ENCODE measurements at places on chromosomes 7 and 10.

- no peak for DNase-seq
Measured at GRCh38 chr7:76292213-76292573, 10.3 kb upstream of the HSPB1 start.

- no peak for DNase-seq
Measured at GRCh38 chr7:148049068-148049467, 541.5 kb upstream of the C7orf33 start.

DNA sequence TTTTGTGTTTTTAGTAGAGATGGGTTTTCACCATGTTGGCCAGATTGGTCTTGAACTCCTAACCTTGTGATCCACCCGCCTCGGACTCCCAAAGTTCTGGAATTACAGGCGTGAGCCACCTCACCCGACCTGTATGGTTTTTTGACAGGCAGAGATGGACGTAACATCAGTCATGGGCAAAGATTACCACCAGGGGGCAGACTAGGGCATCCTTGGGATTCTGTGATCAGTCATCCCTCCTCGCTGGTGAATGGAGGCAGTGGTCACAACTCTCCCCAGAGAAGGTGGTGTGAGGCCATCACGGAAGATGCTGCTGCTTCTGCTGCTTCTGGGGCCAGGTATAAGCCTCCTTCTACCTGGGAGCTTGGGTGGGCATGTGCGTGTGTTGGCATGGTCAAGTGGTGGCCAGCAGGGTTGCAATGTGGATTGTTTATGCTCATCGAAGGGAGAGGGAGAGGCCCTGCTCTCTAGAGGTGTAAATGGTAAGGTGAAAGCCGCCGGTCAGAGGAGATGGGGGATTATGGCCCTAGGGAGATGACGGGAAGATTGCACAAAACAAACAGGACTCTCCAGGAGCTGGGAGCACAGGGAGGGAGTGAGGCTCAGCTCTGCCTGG, 122.7 kb upstream of the PRSS1 start:
- peak; percentile 64 for DNase-seq

DNA sequence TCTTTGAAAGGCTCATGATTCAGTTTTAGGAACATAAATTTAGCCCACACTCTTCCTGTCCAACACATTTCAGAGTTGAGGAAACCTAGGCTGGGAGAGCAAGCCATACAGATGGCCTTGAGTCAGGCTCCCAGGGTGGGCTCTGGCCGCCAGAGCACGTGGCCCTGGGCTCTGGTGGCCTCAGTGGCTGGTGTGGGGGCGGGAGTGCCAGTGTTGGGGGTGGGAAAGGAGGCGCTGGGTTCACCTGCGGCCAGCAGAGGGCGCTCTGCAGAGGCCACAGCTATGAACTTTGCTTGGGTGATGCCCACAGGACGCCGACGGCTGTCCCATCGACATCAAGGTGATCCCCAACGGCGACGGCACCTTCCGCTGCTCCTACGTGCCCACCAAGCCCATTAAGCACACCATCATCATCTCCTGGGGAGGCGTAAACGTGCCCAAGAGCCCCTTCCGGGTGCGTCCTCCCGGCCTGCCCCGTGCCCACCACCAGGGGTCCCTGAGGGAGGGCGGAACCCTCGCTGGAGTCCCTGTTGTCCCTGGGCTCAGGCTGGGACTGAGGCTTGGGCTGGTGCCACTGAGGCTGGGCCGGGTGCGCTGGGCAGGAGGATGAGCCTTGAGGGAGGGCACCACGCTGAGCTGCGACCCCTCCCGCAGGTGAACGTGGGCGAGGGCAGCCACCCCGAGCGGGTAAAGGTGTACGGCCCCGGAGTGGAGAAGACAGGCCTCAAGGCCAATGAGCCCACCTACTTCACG, 11.9 kb downstream of the FLNC start:
- DNase-seq = peak; percentile 62

DNA sequence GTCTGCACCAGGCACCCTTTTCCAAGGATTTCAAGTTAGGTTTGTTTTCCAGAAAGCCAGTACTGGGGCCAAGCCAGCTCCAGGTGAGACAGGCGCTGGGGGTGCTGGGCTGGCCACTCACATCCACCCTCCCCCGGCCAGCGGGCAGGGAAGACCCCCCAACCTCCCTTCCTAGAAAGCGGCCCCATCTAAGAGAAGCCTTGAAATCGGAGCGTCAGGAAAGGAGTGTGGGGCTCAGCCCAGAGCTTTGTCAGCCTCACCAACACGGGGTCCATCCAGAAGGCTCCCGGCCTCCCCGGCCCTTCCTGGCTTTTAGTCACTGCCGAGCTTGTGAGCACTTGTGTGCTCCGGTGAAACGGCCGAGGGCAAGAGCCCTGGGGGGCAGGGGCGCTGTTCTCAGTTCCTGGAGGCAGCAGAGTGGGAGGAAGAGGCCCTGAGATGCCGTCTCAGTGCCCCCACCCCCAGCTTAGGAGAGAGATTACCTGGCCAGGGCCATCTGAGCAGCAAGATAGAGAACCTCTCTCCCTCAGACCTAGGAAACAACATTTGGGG, 39.6 kb downstream of the PDGFA start:
- DNase-seq = no peak

DNA sequence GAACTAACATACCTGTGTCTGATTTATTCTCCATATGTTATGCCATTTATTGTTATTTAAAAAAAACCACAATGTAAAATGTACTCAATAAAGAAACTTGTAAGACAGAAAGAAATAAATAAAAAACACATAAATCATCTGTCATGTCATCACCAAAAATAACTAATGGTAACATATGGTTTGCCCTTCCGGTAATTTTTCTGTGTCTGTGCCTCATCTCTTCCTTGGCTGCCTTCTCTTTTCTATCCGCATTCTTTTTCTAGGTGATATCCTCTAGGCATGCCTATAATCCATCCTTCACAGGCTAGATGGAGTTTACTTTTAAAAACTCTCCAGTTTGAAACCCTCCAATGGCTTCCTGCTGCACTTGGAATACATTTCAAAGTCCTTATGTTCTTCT, 304.0 kb upstream of the ETV1 start:
- DNase-seq = no peak

- DNase-seq = no peak
Measured at GRCh38 chr7:50664461-50664922, 99.3 kb upstream of the DDC start.

DNA sequence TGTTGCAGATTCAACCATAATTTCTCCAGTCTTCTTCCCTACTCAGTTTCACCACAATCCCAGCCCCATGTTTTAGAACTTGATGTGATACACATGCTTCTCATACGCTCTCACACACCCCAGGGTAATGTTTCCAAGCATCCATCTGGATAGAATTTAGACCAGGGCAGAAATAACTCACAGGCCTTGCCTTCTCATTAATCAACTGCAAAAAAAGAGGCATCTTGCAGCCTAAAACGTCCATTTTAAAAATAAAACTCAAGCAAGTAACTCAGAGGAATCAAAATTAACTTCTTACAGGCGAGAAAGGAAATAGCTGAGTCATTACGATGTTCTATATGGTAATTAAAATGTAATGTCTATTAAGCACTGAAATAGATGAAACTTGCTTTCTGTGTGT, 127.2 kb upstream of the RSU1 start:
- no peak for DNase-seq

- DNase-seq = no peak
Measured at GRCh38 chr10:98489561-98490481, 43.1 kb upstream of the HPS1 start.

DNA sequence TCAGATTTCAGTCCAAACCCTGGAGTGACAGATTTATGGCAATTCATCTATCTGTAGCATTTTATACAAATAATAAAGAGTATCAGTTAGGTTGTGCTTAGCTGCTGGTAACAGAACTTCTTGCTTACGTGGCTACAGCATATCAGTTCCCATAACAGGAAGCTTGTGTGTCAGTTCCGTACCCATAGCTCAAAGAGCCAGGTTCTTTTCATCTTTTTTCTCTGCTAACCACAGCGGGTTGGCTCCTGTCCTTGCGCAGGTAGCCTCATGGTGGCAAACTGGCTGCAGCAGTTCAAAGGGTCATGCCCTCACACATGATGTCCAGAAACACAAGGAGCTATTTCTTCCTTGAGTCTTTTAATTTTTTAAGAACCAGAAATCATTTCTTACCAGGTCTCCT, 1041.8 kb downstream of the GATA3 start:
- DNase-seq = no peak

GRCh38 chr10:126425489-126426065, 37.3 kb upstream of the ADAM12 start:
- DNase-seq = no peak

- no peak for DNase-seq
Measured at GRCh38 chr10:49183596-49184542, 4.3 kb downstream of the TMEM273 start.

All from stimulated activated CD4-positive, alpha-beta T cell treated with anti-CD3 and anti-CD28 coated beads, Interleukin-4, amount 100 ng/mL, for 1 hour (primary cell).